ENCODE measurements at places on chromosomes 3 and 15. TPM values are rescaled to one million over a fixed set of nuclear protein-coding genes. Genes with fewer than 3 reads are reported as not detected.

The PARL gene
- 63.6 TPM for total RNA-seq

The NAALADL2 gene
- total RNA-seq, result not detected

The CLDN18 gene
- total RNA-seq, result not detected

The GOLGA8O gene
- total RNA-seq, result 0.50 TPM

The CCDC54 gene
- not detected for total RNA-seq

The SEMA3G gene
- 0.10 TPM for total RNA-seq

The IL20RB gene
- total RNA-seq, result 1.0 TPM

The HHATL gene
- total RNA-seq, result not detected

The ACP3 gene
- total RNA-seq, result not detected

The TIGIT gene
- not detected for total RNA-seq

The C3orf85 gene
- total RNA-seq, result not detected

The NEK10 gene
- total RNA-seq, result 1.2 TPM

The SCN10A gene
- not detected for total RNA-seq

The ATP2C1 gene
- 34.3 TPM for total RNA-seq

The HHLA2 gene
- 0.12 TPM for total RNA-seq

The SRPRB gene
- 63.0 TPM for total RNA-seq

The TGM4 gene
- total RNA-seq, result 0.08 TPM

The MAGI1 gene
- total RNA-seq, result 4.5 TPM

The CLEC3B gene
- total RNA-seq, result not detected
